ENCODE measurements at places on chromosomes 16 and 17. TPM values are rescaled to one million over a fixed set of nuclear protein-coding genes. Genes with fewer than 3 reads are reported as not detected.

Gene ALDH3A1
- 2.0 TPM for polyA plus RNA-seq

Gene CMTM2
- 1.0 TPM for polyA plus RNA-seq

Gene HCRT
- polyA plus RNA-seq = not detected

Gene CETP
- 13.4 TPM for polyA plus RNA-seq

Gene CES5A
- polyA plus RNA-seq = 0.11 TPM

Gene ZKSCAN2
- 12.6 TPM for polyA plus RNA-seq

Gene DRC3
- polyA plus RNA-seq = 15.8 TPM

- no peak for DNase-seq
These were observed 17.5 kb downstream of the GUCY2D start for GRCh38 chr17:8019665-8020650.

GRCh38 chr16:24088767-24089166 lies 167.4 kb upstream of the CACNG3 start:
- no peak for DNase-seq

- no peak for DNase-seq
These were observed 181.1 kb downstream of the CCDC182 start for GRCh38 chr17:57563958-57564357.

DNA sequence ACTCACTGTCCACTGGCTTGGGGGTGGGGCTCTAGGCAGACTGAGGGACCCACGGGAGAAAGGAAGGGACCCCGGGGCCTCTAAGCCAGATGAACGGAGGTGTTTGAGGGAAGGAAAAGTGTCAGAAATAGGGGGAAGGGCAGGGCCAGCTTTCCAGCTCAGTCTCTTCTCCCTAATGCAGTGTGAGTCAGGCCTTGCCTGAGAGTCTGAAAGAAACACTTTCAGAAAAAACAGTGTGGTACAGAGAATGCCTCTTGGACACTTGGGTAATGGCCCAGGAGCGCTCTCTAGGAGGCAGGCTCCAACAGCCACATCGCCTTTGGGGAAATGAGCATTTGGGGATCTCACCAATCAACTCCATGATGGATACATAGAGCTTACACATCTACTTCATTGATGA lies 46.9 kb downstream of the NDEL1 start:
- DNase-seq = no peak

GRCh38 chr17:54906683-54907082 lies 6.0 kb downstream of the TOM1L1 start:
- no peak for DNase-seq

DNA sequence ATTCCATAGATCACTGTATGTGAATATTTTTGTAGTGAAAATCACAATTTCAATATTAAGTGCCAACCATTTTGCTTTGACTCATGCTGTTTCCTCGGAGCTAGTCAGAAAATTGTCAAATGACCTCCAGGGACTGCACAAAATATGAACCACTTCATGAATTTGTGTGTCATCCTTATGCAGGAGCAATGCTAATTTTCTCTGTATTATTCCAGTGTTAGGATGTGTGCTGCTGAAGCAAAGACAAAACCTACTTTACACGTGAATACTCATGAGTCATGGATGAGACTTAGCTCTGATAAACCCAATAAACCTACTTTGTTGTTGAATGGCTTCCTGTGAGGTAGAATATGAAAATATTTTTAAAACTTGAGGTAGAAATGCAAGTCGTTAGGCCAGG lies 65.2 kb downstream of the SHCBP1 start:
- DNase-seq = no peak

GRCh38 chr17:65055280-65055707 lies 1.2 kb downstream of the GNA13 start:
- no peak for DNase-seq
